ENCODE measurements at places on chromosomes 5 and 9.

GRCh38 chr5:140840978-140841962 is at the start of gene PCDHA8:
PCDHA8 (plus strand) TSS chr5:140841187; CDS start chr5:140841322, 135 bp downstream.
- peaks cover 4% of the 10 kb centered on the region for H3K36me3 ChIP-seq
- H3K27ac ChIP-seq: no peak within 1 kb of the TSS
- H3K4me3 ChIP-seq: no peak within 1 kb of the TSS
- peak; percentile 88 for DNase-seq
- no peaks in the 10 kb centered on the region for H3K4me1 ChIP-seq
- H3K27me3 ChIP-seq: no peaks in the 10 kb centered on the region

DNA sequence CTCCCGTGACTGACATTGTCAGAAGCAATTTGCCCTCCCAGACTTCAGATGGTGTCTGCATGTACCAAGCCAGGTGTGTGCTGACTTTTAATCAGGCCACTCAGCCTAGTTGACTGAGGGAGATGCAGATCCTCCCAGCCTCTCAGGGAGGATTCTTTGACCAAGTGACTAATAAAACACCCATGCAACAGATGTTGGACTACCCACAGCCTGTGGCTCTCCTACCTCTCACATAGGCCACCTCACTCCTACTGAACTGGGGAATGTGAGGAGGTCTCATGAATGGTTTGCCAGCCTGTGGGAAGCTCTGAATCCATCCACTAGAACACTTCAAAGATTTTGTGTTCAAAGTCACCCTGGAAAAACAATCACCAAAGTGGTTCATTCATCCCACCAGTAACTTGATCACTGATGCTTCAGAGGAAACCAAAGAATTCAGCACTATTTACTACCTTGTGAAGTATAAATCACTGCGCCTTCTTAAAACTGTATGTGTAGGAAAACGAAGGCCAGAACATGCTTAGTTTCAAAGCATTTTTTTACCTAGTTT is 80.1 kb downstream of the ESM1 start:
- H3K4me3 ChIP-seq: no peak overlapping the region
- DNase-seq: no peak
- H3K27me3 ChIP-seq: no peaks in the 10 kb centered on the region
- no peaks in the 10 kb centered on the region for H3K36me3 ChIP-seq
- no peak overlapping the region for H3K27ac ChIP-seq

GRCh38 chr9:82206490-82206889 is 217.9 kb downstream of the SPATA31D1 start:
- DNase-seq: no peak
- H3K27me3 ChIP-seq: no peaks in the 10 kb centered on the region
- no peaks in the 10 kb centered on the region for H3K4me1 ChIP-seq
- no peaks in the 10 kb centered on the region for H3K36me3 ChIP-seq

DNA sequence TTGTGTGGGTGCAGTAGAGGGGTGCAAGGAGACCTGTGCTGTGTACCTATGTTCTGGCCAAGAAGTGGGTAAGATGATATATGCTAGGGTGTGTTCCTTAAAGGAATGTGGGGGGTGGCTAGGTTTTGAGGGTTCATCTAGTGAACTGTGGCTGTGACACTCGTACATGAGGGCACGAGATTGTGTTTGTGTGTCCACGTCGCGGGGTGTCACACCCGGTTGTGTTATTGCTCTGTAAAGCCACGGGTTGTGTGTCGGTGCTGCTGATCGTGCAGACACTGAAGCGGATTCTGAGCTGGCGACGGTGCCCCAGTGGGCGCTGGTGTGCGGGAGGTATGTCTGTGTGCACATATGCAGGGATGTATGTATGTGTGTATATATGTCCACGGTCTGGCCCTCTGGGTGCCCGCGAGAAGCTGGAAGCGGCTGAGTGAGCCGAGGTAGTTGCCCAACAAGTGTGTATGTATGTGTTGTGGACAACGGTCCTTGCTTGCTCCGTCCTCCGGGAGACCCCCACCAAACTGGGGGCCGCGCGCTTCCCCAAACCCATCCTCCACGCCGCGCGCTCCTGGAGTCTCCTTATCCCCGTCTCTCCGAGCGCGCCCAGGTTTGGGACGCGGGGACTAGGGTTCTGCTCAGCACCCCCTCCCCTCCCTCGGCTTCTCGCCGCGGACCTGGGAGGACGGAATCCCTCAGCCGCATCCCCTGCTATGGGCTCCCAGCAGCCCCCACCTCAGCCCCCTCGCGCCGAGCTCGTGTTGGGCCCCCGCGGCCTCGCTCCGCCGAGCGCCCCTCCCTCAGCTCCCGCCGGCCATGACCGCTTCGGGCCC is 639 bp downstream of the PCDH1 start:
- H3K4me3 ChIP-seq: peak overlapping the region; percentile 98
- H3K27ac ChIP-seq: peak overlapping the region; percentile 98
- DNase-seq: no peak
- H3K36me3 ChIP-seq: no peaks in the 10 kb centered on the region
- peaks cover 59% of the 10 kb centered on the region for H3K4me1 ChIP-seq

GRCh38 chr9:31588756-31589155 is 795.7 kb upstream of the ACO1 start:
- H3K27ac ChIP-seq: no peak overlapping the region
- no peak overlapping the region for H3K4me3 ChIP-seq
- H3K4me1 ChIP-seq: no peaks in the 10 kb centered on the region
- no peak for DNase-seq
- H3K36me3 ChIP-seq: no peaks in the 10 kb centered on the region

- H3K4me3 ChIP-seq: peak within 1 kb of the TSS; percentile 57
- peaks cover 21% of the 10 kb centered on the region for H3K4me1 ChIP-seq
- H3K27me3 ChIP-seq: peaks cover 11% of the 10 kb centered on the region
Observed at GRCh38 chr5:50666261-50667022, at the start of gene PARP8. PARP8 (plus strand) TSS chr5:50666637; CDS start chr5:50667096, 459 bp downstream.

- H3K4me1 ChIP-seq: peaks cover 28% of the 10 kb centered on the region
- no peaks in the 10 kb centered on the region for H3K36me3 ChIP-seq
- no peaks in the 10 kb centered on the region for H3K27me3 ChIP-seq
- no peak overlapping the region for H3K4me3 ChIP-seq
- H3K27ac ChIP-seq: no peak overlapping the region
Observed at GRCh38 chr9:130526193-130526853, 53.1 kb upstream of the FUBP3 start.

DNA sequence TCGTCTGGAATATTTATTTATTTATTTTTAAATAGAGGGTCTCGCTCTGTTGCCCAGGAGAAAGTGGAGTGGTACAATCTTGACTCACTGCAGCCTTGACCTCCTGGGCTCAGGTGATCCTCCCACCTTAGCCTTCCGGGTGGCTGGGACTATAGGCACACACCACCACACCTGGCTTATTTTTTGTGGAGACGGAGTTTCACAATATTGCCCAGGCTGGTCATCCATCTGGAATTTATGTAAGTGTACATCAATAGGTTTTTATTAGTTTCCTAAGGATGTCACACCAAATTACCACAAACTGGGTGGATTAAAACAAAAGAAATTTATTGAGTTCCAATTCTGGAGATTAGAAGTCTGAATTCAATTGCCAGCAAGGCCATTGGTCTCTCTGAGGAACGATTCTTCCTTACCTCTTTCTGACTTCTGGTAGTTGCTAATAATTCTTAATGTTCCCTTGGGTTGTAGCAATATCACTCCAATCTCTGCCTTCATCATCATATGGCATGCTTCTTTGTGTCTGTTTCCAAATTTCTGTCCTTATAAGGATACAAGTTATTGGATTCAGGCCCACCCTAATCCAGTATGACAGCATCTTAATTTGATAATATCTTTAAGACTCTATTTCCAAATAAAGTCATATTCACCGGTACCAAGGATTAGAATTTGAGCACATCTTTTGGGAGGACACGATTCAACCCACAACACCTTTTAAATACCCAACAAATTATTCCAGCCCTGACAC is 16.3 kb upstream of the RAD23B start:
- no peak for DNase-seq
- no peak overlapping the region for H3K4me3 ChIP-seq
- no peaks in the 10 kb centered on the region for H3K36me3 ChIP-seq
- H3K4me1 ChIP-seq: no peaks in the 10 kb centered on the region

DNA sequence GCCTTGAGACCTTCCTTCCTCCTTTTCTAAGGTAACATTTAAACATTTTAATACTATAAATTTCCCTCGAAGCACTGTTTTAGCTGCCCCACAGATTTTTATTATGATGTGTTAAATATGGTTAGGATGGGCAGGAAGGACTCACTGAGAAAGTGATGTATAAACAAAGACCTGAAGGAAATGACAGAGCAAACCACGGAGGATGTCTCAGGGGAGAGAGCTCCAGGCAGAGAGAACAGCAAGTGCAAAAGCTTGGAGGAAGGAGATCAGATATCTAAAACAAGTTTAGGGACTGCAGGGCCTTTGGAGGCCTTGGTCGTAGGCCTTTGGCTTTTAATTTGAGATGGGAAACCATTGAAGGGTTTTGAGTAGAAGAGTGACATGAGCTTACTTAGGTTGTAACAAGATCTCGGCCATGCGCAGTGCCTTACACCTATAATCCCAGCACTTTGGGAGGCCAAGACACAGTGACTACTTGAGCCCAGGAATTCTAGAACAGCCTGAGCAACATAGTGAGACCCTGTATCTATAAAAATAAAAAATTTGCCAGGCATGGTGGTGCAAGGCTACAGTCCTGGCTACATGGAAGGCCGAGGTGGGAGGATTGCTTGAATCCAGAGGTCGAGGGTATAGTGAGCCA is 35.5 kb upstream of the LRRTM2 start:
- H3K27me3 ChIP-seq: no peaks in the 10 kb centered on the region
- H3K4me1 ChIP-seq: no peaks in the 10 kb centered on the region
- no peak overlapping the region for H3K4me3 ChIP-seq
- no peak for DNase-seq
- H3K27ac ChIP-seq: 0 out of 2 replicates have a peak overlapping the region, but pooled peaks have one; percentile 21

GRCh38 chr5:107455111-107455544 is 215.6 kb downstream of the EFNA5 start:
- H3K27ac ChIP-seq: no peak overlapping the region
- H3K4me1 ChIP-seq: peaks cover 24% of the 10 kb centered on the region
- H3K36me3 ChIP-seq: no peaks in the 10 kb centered on the region
- H3K27me3 ChIP-seq: no peaks in the 10 kb centered on the region
- no peak overlapping the region for H3K4me3 ChIP-seq

DNA sequence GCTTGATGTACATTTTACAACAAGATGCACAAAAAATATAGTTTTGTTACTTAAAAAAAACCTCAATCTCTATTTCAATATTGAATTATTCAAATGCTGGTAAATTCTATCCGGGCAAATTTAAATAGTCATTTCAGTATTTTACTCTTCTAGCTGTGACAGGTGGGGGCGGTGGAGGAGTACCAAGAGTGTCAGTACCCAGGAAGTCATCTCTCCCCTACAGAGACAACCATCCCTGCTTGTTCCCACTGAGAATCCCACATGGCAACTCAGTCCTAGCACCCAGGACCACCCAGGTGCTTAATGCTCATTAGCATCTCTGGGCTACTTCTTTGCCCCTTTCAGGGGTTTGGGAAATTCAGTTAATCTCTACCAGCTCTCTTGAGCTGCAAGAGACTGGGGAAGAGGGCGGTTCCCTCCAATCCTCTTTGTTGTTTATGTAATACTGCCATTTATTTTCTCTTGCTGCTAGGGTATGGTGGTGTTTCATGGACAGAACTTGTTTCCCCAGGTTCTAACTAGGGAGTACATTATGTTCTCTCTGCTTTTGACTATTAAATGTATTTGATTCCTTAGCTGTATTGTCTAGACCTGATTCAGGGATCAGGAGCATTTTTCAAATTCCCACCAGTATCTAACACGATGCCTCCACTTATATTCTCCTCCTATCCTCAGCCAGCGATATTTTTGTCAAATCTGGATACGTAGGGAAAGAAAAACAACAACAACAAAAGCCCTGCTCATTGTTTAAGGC is 122.5 kb downstream of the CDH18 start:
- no peaks in the 10 kb centered on the region for H3K4me1 ChIP-seq
- H3K27ac ChIP-seq: no peak overlapping the region
- H3K27me3 ChIP-seq: no peaks in the 10 kb centered on the region
- H3K36me3 ChIP-seq: no peaks in the 10 kb centered on the region

DNA sequence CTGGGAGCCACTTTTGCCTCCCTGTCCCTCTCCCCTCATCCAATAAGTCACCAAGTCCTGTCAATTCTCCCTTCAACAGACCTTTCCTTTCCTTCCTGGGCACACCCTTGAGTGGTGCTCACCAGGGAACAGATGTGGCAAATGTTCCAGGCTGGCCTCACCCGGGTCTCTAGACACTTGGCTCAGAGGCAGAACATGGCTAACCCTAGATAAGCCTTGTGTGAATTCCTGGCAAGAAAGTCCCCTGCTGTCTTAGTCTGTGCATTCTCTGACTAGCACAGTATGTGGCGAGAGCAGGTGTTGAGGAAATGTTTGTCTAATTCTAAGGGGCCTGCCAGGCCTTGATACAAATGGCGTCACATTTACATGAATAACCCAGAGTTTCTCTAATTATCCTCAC is 41.2 kb upstream of the PTGS1 start:
- H3K4me1 ChIP-seq: peaks cover 29% of the 10 kb centered on the region
- DNase-seq: no peak
- no peak overlapping the region for H3K4me3 ChIP-seq
- H3K27ac ChIP-seq: no peak overlapping the region
- no peaks in the 10 kb centered on the region for H3K27me3 ChIP-seq
- no peaks in the 10 kb centered on the region for H3K36me3 ChIP-seq

- H3K27ac ChIP-seq: no peak overlapping the region
- no peaks in the 10 kb centered on the region for H3K27me3 ChIP-seq
- no peak for DNase-seq
- no peaks in the 10 kb centered on the region for H3K4me1 ChIP-seq
- no peak overlapping the region for H3K4me3 ChIP-seq
Observed at GRCh38 chr5:56375011-56375410, 141.9 kb upstream of the ANKRD55 start.

- H3K4me1 ChIP-seq: no peaks in the 10 kb centered on the region
- H3K27me3 ChIP-seq: no peaks in the 10 kb centered on the region
- no peak for DNase-seq
- no peaks in the 10 kb centered on the region for H3K36me3 ChIP-seq
Observed at GRCh38 chr5:106964132-106964531, 706.6 kb downstream of the EFNA5 start.

DNA sequence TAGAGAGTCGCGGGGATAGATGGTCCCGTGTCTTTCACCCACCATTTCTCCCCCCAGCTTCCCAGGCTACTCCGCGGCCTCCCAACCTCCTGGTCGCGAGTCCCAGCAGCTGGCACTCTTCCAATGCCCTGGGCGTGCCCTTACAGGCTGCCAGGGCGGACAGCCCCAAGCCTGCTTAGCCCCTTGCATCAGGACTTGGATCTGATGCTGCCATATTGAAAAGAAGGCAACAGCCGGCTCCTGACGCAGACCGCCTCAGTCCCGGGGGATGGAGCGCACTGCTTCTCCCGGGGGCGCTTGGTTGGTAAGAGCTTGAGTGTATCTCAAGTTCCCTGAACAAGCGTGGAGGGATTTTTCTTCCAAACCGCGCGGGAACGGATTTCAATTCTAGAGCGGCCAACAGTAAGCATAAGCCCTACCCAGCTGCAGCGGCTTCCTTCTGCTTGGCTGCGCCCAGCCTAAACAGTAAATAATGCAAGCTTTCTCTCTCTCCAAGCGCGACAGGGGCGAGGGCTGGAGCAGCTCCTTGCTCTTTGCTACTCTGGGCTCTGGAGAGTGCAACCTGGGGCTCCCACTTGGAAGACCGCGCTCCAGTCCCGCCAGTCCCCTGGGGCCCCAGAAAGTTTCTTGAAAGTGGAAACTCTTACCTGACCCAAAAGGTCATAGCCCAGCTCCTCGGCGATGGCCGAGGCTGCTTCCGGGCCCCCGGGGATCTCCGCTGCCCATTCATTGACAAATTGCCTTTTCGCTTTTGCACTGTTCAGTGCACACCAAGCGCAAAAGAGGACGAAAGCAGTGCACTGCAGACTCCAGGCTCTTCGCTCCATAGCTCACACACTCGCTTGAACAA is 607 bp downstream of the PCSK1 start:
- no peaks in the 10 kb centered on the region for H3K36me3 ChIP-seq
- peak overlapping the region; percentile 89 for H3K4me3 ChIP-seq
- peaks cover 37% of the 10 kb centered on the region for H3K4me1 ChIP-seq
- no peak overlapping the region for H3K27ac ChIP-seq
- H3K27me3 ChIP-seq: peaks cover 59% of the 10 kb centered on the region
